ENCODE measurements at places on chromosomes 4 and X.

GRCh38 chr4:89256203-89256800 is 51.3 kb downstream of the GPRIN3 start:
- DNase-seq, result no peak

- DNase-seq, result no peak
Measured at GRCh38 chr4:42816189-42816879, 76.2 kb upstream of the GRXCR1 start.

DNA sequence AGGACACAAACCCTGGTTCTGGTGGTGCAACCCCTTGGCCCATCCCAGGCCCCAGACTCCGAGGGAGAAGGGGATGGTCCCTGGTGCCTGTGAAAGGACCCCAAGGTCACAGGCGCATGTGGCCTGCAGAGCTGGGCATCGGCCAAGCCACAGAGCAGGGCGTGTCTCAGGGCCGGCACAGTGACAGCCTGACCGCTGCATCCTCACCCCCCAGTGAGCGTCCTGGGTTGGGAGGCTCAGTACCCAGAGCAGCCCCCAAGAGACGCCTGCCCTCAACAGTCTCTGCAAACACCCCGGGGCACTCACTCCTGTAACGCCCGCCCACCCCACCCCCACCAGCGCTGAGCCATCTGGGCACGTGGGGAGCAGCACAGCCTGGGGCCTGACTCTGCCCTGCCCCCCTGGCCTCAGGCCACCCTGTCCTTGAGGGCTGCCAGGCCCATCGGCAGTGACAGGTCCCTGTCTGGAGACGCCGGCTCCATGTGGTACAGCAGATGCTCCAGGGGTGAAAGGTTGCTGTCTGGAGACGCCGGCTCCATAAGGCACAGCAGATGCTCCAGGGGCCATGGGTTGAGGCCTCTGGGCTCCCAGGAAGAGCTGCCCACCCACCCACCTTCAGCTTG is 24.5 kb upstream of the CPLX1 start:
- no peak for DNase-seq

- no peak for DNase-seq
Measured at GRCh38 chr4:47315346-47315745, 148.2 kb downstream of the COMMD8 start.

DNA sequence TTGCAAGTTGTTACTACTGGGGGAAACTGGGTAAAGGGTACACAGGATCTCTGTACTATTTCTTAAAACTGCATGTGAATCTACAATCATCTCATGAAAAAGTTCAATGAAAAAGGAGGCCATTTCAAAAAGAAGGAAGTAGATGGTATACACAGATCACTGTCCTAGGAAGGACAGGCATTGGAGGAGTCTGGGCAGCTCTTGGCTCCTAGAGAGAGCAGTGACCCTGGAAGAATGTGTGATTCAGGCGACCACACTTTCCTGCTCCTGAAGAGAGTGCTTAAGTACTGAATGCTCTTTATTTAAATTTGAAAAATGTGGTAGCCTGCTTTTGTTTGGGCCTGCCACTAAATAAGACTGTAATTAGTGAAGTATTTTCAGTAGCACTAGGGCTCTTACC is 318.1 kb upstream of the CASK start:
- no peak for DNase-seq
